ENCODE measurements at places on chromosomes 7 and 10. TPM values are rescaled to one million over a fixed set of nuclear protein-coding genes. Genes with fewer than 3 reads are reported as not detected.

The LIPJ gene
- polyA plus RNA-seq: not detected

The ASZ1 gene
- not detected for polyA plus RNA-seq

The CCL24 gene
- polyA plus RNA-seq: not detected

The FXYD4 gene
- polyA plus RNA-seq: not detected

The SLC13A1 gene
- polyA plus RNA-seq: not detected

The FAM13C gene
- 4.4 TPM for polyA plus RNA-seq

The UPK3B gene
- 16.7 TPM for polyA plus RNA-seq

The EPHB6 gene
- polyA plus RNA-seq: 17.0 TPM

The DGKB gene
- 0.20 TPM for polyA plus RNA-seq

The TAS2R5 gene
- polyA plus RNA-seq: 0.28 TPM

The SMO gene
- polyA plus RNA-seq: 10.8 TPM

The DRGX gene
- 0.04 TPM for polyA plus RNA-seq

The PTPRZ1 gene
- polyA plus RNA-seq: 9.3 TPM

The TMEM270 gene
- not detected for polyA plus RNA-seq

The C10orf105 gene
- 0.02 TPM for polyA plus RNA-seq

The OLAH gene
- 6.9 TPM for polyA plus RNA-seq

The ACTL6B gene
- polyA plus RNA-seq: not detected

The ARHGEF35 gene
- 20.0 TPM for polyA plus RNA-seq

The ANKRD2 gene
- polyA plus RNA-seq: 0.46 TPM

The LRRC18 gene
- polyA plus RNA-seq: not detected

The FOXP2 gene
- polyA plus RNA-seq: 2.5 TPM

The PAX4 gene
- polyA plus RNA-seq: not detected

The AKR1C1 gene
- polyA plus RNA-seq: 18.5 TPM

The FAM25A gene
- polyA plus RNA-seq: 503 TPM

The ZNRF2 gene
- polyA plus RNA-seq: 7.9 TPM
